ENCODE measurements at places on chromosomes 1 and 21.

GRCh38 chr1:31397360-31398095 lies 15.5 kb upstream of the SERINC2 start:
- no peak for DNase-seq

DNA sequence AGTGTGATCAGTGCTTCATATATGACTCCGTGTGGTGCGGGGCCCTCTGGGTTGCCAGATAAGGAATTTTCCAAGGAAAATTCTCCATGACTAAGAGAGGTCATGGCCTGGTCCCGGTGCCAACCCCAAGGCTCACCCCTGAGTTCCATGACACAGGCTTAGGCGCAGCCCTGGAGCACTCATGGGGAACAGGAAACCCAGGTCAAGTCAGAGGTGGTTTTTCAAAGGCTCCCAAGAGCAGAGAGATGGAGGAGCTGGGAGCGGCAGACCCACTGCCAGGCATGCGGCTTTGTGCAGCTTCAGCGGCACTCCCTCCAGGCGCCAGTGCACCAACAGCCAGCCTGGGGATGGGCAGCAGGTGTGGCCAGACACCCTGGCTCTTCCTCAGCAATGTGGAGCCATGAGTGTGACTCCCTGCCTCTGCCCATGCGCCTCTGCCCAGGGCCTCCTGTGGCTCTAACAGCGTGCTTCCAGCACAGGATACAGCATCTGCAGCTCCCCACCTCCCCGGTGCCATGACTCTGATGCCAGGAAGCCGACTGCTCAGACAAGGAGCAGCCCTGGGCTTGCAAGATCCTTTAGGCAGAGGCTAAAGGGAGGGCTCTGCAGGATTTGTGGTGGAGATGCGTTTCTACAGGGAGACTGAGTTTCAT lies 47.3 kb downstream of the GPR161 start:
- no peak for DNase-seq

- no peak for DNase-seq
Observed at GRCh38 chr1:30374400-30375070, 348.9 kb downstream of the MATN1 start.

DNA sequence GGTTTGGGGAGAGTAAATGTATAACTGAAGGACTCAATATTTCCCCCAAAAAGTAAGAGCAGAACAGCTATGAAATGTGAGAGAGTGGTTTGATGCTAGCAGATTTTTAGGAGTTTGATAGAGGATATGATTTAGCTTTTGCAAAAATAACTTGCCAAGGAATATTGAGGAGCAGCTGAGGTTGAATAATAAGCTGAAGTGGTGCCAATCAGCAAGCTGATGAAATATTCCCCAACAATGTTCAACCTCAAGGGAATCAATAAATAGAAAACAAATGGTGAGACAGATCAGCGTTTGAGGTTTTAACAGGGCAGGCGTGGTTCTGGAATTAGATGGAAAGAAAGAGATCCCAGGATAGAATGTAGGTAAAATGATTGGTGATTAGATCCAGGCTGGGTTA lies 413.4 kb upstream of the ADAMTS5 start:
- no peak for DNase-seq

GRCh38 chr1:107649023-107649422 lies 316.0 kb downstream of the VAV3 start:
- no peak for DNase-seq
